ENCODE measurements at places on chromosomes 1 and 21.

GRCh38 chr1:96845464-96845863 lies 123.9 kb downstream of the PTBP2 start:
- no peak for DNase-seq

GRCh38 chr1:188817814-188818213 lies 1659.8 kb downstream of the BRINP3 start:
- DNase-seq = no peak

DNA sequence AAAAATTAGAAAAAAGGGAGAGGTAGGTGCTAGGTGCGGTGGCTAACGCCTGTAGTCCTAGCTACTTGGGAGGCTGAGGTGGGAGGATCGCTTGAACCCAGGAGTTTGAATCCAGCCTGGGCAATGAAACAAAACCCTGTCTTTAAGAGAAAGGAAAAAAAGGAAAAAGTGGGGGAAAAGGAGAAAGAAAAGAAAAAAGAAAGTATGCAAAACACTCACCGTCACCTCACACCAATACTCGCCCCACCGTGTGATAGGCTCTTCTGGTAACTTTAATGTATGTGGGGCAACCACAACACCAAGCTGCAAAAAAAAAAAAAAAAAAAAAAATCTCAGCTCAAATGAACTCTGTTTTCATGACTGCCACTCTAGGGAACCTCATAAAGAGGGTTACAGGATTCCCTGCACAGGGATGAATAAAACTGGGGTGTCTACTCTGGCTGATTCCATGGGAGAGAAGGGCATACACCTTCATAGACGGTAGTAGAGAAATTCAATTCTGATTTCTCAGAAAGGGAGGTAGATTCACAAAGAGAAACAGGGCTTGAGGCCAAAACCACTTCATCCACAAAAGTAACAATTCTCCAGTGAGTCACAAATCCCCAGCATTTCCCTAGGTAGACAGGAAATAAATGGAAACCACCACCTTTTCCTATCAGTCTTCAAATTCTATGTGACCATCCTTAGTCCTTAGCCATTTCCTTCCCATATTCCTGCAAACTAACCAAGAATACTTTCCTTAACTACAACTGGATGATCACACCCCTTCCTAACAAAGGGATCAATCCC lies 2.5 kb downstream of the MRPL9 start:
- DNase-seq = no peak

DNA sequence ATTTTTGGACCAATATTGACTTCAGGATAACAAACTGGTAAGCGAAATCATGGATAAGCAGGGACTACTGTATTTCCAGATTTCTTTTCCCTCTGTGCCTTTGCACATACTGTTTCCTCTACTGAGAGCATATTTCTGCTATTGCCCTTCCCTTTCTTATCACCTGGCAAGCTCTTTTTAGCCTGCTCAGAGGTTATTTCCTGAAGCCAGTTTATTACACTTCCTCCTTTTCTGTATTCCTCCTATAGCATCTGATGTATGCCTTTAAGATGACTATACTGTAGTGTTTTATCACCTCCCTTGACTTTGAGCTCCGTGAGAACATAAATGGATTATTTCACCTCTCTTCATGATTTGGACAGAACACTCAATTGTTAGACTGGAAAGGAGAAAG lies 49.0 kb downstream of the MAGI3 start:
- DNase-seq = no peak

DNA sequence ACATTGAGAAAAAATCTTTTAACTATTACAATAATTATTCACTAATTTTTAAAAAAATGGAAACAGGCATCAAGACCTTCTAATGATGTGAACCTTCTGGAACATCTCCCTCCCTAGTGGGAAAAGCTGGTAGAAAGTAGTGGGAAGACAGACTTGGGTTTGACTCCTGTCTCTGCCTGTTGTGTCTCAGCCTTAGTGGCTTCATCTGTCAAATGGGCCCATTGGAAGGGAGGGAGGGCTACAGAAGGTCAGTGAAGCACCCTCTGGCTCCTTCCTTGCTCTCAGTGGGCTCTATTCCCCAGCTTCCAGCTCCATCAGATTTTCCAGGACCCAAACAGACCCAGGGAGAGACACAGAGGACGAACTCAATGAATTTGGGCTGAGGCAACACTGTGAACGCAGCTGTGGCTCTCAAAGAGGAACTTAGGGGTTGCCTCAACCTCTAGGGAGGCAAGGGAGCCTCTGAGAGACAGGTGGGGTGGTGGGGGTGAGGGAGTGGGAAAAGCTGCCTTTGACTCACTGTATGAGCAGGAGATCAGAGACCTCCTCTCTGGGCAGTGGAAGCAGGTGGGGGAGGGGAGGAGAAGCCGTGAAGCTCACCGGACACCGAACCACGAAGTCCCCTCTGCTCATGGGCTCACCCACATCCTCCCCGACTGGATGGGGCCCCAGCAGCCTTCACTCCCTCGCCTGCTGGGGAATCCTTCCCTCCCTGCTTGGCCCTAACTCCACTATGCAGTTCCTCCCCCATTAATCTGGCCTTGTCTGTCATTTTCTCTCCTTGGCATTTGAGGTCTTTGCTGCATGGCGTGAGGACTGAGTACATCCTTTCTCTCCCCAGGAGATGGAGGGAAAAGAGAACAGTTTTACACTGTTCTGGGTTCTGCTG lies 4.5 kb downstream of the CNR2 start:
- DNase-seq = no peak

DNA sequence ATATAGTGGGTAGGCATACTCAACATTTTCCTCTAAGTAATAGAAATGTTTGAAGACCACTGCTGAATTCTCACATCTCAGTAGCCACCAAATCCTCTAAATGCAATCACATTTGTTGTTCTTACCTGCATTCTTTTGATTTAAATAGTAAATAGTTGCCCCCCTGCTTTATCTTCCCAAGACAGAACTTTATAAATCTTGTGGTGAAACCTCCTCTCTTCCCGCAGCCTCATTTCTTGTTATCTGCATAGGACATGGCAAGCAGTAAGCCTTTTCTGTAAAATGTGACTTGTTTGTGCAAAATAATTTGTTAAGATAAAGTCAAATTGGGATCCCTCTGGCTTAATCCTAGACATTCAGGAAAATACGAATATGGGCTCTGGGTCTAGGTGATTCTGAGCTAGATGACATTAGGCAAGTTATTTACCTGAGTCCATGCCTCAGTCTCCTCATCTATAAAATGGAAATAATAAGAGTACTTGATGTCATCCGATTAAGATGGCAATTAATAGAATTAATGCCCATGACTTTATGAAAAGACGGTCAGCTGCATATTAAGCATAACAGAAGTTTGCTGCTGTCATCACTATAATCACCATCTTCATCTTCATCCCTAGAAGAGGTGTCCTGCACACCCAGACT lies 77.7 kb downstream of the LRRC8C start:
- DNase-seq = no peak

GRCh38 chr1:34709547-34709946 lies 45.3 kb upstream of the GJB5 start:
- DNase-seq = no peak

DNA sequence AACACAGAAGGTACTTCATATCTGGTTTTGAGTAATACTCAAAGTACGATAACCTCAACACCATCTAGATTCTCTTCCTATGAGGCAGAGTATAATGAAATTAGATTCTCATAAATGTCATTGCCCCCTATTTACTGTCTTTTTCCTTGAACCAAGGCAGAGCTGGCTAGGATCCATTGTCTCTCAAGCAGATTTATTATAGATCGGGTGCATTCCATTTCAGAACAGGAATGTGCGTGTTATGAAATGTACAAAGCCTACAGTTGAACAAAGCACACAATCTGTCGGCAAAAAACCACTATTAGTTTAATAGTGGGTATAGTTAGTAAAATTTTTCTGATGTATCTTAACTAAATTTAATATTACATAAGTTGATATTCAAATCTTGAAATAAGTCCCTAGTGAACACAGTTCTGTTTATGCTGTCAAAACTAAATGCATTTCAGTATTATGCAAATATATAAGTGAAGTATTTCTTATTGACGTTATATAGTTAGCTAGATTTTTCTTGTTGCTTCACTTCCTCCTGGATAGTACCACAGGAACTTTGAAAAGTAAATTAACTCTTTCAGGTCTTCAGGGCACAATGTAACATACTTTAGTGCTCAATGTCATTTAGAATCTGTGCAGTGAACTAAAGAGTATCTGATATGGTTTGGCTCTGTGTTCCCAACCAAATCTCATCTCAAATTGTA lies 92.1 kb downstream of the DDAH1 start:
- no peak for DNase-seq

DNA sequence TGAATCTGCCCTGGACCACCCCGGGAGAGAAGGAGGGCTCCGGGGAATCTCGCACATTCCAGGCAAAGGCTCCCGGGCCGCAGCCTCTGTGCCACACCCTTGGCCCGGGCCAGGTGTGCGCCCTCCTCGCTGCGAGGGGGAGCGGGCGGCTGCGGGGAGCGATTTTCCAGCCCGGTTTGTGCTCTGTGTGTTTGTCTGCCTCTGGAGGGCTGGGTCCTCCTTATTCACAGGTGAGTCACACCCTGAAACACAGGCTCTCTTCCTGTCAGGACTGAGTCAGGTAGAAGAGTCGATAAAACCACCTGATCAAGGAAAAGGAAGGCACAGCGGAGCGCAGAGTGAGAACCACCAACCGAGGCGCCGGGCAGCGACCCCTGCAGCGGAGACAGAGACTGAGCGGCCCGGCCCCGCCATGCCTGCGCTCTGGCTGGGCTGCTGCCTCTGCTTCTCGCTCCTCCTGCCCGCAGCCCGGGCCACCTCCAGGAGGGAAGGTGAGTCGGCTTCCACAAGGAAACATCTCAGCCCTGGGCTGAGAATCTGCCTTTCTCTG lies at the start of gene LAMC2:
LAMC2 (plus strand) TSS at position 324 of the 550 bp plus-strand sequence; CDS start at position 413, 89 bp downstream.
- DNase-seq = peak; percentile 96

DNA sequence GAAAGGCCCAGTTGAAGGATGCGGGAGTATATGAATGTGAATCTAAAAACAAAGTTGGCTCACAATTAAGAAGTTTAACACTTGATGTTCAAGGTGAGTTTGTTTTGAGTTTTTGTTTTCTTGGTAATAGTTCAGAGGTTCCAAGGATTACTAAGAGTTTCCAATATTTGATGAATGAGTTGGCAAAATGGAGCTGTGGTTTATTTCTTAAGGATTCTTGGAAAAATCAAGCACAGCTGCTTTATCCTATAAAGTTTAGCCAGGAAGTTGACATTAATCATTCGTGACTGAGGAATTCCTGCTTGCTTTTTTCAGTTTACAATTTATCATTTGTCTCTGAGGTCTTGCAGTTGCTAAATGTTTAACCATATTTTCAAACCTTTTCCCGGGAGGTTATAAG lies 15.1 kb downstream of the VCAM1 start:
- DNase-seq = no peak

DNA sequence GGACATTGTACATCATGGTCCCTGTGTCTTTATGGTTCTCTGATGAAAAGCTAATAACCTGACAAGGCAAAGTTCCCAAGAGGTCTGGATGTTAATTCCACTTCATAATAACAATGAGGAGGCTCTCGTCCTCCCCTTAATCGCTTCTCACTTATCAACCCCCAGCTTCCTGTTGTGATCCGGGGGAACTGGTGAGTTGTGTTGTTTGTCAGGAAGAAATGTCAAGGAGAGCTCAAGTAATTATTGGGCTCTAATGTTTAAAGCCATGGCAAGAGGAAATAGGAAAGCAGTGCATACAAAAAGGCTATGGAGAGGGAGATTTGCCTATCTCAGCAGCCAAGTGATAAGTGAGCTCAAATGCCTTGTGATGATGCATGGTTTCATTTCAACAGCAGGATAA lies 42.8 kb upstream of the RASAL2 start:
- no peak for DNase-seq

GRCh38 chr1:153872331-153872730 lies 50.4 kb downstream of the GATAD2B start:
- no peak for DNase-seq

DNA sequence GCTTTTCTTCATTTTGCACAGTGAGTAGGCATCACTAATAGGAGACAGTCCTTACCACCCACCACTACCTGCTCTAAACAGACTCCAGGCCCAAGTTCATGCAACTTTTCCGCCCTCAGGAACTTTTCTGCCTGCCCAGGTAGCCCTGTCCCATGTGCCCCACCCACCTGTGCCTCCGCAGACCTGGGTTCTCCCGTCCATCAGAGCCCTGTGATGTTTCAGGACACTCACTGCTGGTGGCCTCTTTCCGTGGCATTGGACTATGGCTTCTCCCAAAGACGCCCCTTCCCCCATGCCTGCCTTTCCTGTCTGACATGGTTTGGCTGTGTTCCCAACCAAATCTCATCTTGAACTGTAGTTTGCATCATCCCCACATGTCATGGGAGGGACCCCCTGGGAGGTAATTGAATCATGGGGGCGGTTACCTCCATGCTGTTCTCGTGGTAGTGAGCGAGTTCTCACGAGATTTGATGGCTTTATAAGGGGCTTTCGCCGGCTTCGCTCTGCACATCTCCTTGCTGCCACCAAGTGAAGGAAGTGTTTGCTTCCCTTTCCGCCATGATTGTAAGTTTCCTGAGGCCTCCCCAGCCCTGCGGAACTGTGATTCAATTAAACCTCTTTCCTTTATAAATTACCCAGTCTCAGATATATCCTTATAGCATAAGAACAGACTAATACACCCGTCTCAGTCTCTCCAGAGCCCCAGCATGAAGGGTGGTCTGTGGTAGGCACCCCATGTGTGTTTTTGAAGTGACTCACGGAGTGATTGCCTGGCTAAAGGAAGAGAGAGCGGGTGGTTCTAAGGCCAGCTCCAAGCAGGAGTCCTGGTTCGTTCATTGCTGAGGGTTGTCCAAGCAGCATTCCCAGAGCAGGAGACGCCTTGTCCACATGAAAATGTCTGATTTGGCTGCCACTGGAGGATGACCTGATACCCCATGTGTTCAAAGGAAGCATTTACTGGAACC lies 86.0 kb upstream of the ZBTB40 start:
- DNase-seq = no peak

DNA sequence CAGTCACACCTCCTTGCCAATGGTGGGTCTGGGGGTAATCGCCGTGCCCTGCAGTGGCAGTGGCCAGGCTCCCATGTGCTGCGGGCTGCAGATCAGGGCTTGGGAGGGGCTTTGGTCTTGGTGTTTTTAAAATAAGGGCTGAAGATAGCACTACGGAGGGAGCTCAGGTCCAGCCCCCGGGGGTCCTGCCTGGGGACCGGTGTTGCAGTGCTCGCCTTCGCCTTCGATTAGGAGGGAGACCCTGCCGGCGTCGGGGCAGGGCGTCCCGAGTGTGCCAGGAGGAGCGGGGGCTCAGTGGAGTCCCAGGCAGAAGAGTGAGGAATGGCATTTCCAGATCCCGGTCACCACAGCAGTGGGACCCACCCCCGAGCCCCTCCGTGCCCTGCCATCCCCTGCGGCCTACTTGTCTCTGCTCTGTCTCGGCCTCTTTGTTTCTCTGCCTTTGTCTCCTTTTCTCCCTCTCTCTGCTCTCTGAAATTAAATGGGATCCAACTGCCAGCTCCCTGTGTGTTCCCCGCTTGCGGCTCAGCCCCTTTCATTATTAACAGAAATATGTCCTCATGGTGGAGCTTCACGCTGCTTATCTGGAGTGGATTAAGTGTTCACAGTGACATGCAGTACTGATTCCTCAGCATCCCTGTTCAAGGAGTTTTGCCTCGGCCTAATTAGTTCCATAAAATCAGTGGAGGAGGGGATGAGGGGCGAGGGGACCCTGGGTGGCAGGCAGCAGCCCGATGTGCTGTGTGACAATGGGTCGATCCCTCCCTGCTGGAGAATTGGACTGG lies 44.4 kb downstream of the DMRTB1 start:
- no peak for DNase-seq
